ENCODE measurements at places on chromosomes 2 and 18.

GRCh38 chr2:1136067-1136466, 185.4 kb downstream of the SNTG2 start:
- DNase-seq, result no peak

GRCh38 chr18:54612237-54612636, 21.2 kb downstream of the DYNAP start:
- no peak for DNase-seq

DNA sequence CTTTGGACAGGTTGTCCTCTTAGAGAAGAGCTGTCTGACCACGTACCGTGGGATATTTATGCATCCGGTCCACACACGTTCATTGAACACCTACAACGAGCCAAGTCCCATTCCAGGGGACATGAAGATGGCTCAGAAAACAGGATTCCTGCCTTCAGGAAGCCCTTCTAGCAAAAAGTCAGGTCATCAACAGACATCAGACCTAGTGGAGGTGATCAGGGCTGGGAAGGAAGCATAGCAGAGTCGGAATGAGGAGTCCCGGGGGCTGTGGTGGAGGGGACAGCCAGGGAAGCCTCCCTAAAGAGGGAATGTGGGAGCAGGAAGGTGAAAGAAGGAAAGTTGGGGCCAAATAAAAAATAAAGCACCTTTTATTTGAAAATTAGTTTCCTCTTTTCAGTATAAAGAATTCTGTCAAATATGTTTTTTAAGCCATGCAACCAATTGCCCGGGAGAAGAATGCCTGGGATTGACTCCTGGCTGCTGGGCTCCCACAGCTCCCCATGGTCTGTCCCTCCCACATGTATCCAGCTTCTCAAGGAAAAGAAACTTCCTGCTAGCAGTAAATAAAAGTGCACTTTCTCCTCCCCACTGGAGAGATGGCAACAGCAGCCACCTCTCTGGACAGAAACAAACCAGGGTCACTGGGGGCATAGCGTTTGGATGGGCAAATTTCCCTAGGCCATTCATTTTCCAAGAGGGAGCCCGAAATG, 144.8 kb downstream of the SMAD7 start:
- no peak for DNase-seq

- DNase-seq, result peak; percentile 79
Measured at GRCh38 chr2:85066874-85067351, 66.3 kb upstream of the TCF7L1 start.

All from A172 (cell line).